ENCODE measurements at places on chromosomes 2 and 18. TPM values are rescaled to one million over a fixed set of nuclear protein-coding genes. Genes with fewer than 3 reads are reported as not detected.

DNA sequence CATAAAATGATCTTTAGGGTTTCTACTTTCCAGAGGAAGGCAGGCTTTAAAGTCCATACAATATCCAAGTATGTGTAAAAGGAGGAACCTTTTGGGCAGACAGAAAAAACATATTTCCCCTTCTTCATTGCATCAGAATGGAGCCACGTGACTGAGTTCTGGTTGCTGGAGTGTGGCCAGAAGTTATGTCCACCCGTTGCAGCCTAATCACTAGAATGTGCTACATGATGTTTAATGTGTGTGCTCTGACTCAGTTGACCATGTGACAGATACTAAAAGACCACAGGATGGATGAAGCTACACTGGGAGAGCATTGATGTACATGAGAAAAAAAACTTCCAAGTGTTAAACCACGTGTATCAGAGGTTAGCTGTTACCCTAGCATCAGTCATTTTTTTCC lies 460.9 kb downstream of the RIT2 start:
- no peaks in the 10 kb centered on the region for H3K4me1 ChIP-seq
- no peaks in the 10 kb centered on the region for H3K36me3 ChIP-seq
- H3K27me3 ChIP-seq: no peaks in the 10 kb centered on the region
- no peak for DNase-seq

DNA sequence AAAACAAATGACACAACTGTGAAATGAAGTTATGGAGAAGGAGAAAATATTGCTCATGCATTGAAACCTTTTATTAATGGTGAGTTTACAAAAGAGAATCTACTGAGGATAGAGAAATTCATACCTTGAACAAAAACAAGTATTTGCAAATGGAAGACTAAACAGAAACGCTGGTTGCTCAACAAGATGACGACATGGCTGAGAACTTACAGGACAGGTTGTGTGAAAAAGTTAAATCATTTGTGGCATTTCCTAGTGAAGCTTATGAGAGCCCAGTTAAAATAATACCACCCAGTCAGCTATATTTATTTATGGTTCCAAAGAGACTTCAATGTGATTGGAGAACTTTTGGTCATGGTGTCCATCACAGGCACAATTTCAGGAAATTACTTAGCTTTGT lies 148.6 kb upstream of the PKDCC start:
- DNase-seq: no peak
- peaks cover 11% of the 10 kb centered on the region for H3K4me1 ChIP-seq
- no peaks in the 10 kb centered on the region for H3K27me3 ChIP-seq
- H3K36me3 ChIP-seq: no peaks in the 10 kb centered on the region

DNA sequence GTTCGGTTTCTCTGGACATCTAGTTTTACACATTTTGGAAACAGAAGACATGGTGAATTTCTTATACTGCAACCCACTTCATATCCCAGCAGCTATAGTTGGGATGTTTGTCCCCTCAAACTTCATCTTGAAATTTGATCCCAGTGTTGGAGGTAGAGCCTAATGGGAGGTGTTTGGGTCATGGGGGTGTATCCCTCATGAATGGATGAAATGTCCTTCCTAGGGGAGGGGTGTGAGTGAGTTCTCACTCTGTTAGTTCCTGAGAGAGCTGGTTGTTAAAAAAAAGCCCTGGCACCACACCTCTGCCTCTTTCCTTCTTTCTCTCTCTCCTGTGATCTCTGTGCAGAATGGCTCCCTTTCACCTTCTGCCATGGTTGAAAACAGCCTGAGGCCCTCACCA lies 369.0 kb upstream of the KCNJ3 start:
- no peak overlapping the region for H3K27ac ChIP-seq
- no peak overlapping the region for H3K4me3 ChIP-seq
- no peaks in the 10 kb centered on the region for H3K36me3 ChIP-seq
- H3K4me1 ChIP-seq: no peaks in the 10 kb centered on the region
- no peaks in the 10 kb centered on the region for H3K27me3 ChIP-seq
- no peak for DNase-seq

DNA sequence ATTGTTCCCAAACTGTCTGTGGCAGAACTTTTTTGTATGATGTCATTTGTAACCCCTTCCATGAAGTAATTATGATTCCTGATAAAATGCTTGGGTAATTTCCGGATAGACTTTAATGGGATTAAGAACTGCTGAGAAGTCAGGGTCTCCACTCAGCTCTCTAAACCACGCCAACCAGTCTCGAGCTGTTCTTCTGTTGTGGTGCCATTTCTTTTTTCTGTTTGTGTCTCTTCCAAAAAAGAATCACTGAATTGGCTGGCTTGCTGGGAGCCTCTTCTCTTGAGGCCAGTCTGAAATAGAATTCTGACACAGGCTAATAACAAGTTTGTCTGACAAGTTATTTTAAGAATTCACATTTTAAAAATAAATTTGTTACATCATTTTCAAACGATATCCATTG lies 198.9 kb downstream of the BCL2 start:
- H3K27ac ChIP-seq: no peak overlapping the region
- DNase-seq: no peak
- no peak overlapping the region for H3K4me3 ChIP-seq

DNA sequence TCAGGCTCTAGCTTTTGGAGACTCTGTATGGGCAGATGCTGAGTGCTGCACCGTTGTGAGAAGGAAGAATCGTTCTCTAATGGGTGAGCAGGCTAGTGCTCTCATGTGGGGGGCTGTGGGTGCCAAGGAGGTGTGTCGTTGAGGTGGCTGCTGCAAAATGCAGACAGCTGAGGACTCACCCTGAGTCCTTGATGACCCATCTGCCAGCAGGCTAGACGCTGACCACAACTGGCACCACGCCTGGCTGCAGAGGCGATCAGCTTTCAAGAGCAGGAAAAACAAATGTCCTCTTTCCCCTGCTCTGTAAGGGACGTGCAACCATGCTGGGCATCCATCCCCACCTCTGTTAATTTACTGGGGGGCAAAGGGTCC lies 48.2 kb downstream of the HAUS1 start:
- no peaks in the 10 kb centered on the region for H3K27me3 ChIP-seq
- H3K4me3 ChIP-seq: no peak overlapping the region
- H3K36me3 ChIP-seq: no peaks in the 10 kb centered on the region
- H3K4me1 ChIP-seq: peaks cover 16% of the 10 kb centered on the region
- H3K27ac ChIP-seq: peak overlapping the region; percentile 3

- peak overlapping the region; percentile 50 for H3K4me3 ChIP-seq
- no peak overlapping the region for H3K27ac ChIP-seq
- peaks cover 28% of the 10 kb centered on the region for H3K4me1 ChIP-seq
- H3K36me3 ChIP-seq: peaks cover 10% of the 10 kb centered on the region
- H3K27me3 ChIP-seq: peaks cover 61% of the 10 kb centered on the region
These were observed 4.9 kb downstream of the ERFE start for GRCh38 chr2:238163481-238164198.

GRCh38 chr2:231732604-231733003 lies 24.3 kb downstream of the PTMA start:
- H3K4me1 ChIP-seq: no peaks in the 10 kb centered on the region
- no peak for DNase-seq
- no peaks in the 10 kb centered on the region for H3K27me3 ChIP-seq
- H3K27ac ChIP-seq: no peak overlapping the region

DNA sequence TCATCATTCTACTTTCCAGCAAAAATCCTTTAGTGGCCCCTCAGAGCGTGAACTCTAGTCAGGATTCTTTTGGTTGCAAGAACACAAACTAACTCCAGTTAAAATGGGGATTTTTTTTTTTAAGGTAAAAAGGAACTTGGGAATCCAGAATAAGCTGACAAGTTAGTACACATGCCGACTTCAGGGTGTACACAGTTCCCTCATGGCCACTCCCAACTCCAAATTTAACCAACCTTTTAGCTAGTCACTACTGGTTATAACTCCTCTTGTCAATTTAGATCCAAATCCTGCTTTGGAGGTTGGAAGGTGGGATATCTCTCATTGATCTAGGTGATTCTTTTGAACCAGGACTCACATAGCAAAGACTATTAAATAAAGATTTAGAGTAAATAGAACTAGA lies 5.0 kb upstream of the PGAP1 start:
- H3K27me3 ChIP-seq: no peaks in the 10 kb centered on the region
- no peaks in the 10 kb centered on the region for H3K36me3 ChIP-seq
- H3K4me3 ChIP-seq: no peak overlapping the region
- no peak overlapping the region for H3K27ac ChIP-seq
- no peak for DNase-seq

INSIG2 gene
- total RNA-seq: 15.9 TPM

SLC9A4 gene
- not detected for total RNA-seq

Measured in left ventricle myocardium inferior (tissue), 1 donor.